ENCODE measurements at places on chromosomes 1 and 21.

GRCh38 chr1:88740784-88741183 is 56.7 kb downstream of the PKN2 start:
- no peak overlapping the region for H3K4me3 ChIP-seq
- no peaks in the 10 kb centered on the region for H3K27me3 ChIP-seq
- peaks cover 16% of the 10 kb centered on the region for H3K4me1 ChIP-seq
- no peak overlapping the region for H3K27ac ChIP-seq

DNA sequence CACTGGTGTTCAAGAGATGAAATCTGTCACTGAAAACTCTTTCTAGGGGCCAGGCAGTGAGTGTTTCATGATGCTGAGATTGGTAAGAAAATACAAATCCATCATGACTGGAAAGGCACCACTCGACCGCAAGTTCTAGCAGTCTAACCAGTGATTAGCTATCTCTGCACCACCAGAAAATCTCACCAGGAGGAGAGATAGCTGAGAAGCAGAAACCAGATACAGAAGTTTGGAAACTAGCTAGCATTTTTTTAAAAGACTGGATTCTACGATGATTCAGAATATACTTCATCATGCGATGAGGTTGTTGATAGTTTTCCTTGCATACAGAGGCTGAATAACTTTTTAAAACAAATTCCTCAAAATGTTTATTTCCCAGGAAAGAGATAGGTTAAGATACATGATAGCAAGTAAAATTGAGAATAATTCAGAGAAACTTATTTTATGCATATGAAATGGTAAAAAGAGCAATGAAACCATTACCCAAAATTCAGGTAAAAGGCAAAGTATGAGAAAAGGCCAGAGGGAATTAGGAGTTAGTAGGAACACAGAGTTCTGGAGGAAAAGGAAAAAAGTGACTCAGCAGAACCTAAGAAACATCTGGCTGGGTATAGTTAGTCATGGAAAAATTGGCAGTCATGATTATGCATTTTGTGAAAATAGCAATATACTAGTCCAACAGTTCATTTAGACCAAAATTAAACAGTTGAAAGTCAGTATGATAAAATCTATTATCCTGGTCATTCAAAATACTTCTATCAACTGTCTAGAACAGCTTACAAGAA is 3.3 kb upstream of the F3 start:
- no peak overlapping the region for H3K27ac ChIP-seq
- H3K4me3 ChIP-seq: no peak overlapping the region
- H3K4me1 ChIP-seq: peaks cover 5% of the 10 kb centered on the region
- DNase-seq: no peak

DNA sequence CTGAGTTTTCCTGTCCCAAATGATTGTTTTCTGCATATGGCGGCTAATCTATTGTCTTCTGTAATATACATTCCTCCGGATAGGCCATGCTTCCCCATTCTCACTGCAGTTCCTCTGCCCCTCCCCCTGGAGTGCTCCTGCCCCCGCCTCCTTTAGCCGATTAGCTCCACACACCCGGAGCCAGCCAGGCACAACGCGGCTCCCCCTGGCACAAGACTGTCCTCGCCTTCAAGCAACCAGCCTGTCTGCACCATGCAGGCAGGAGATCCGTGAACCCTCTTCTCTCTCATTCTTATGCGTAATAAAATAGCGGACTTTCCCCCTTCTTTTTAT is 18.0 kb downstream of the SERTAD4 start:
- no peak for DNase-seq
- H3K4me1 ChIP-seq: peaks cover 10% of the 10 kb centered on the region
- no peak overlapping the region for H3K27ac ChIP-seq
- H3K4me3 ChIP-seq: peak overlapping the region; percentile 43

GRCh38 chr1:244971552-244972216 is 107.3 kb upstream of the HNRNPU start:
- no peak for DNase-seq
- peaks cover 32% of the 10 kb centered on the region for H3K36me3 ChIP-seq
- H3K4me3 ChIP-seq: peak overlapping the region; percentile 94

GRCh38 chr1:239896980-239897379 is 194.7 kb upstream of the FMN2 start:
- H3K4me3 ChIP-seq: no peak overlapping the region
- H3K27ac ChIP-seq: no peak overlapping the region
- no peaks in the 10 kb centered on the region for H3K4me1 ChIP-seq
- DNase-seq: no peak
- peaks cover 10% of the 10 kb centered on the region for H3K27me3 ChIP-seq

- no peaks in the 10 kb centered on the region for H3K4me1 ChIP-seq
- no peaks in the 10 kb centered on the region for H3K27me3 ChIP-seq
- no peak overlapping the region for H3K27ac ChIP-seq
Measured at GRCh38 chr1:62590255-62590969, 6.9 kb upstream of the ANGPTL3 start.

- H3K27ac ChIP-seq: no peak overlapping the region
- no peaks in the 10 kb centered on the region for H3K36me3 ChIP-seq
- no peak for DNase-seq
- H3K27me3 ChIP-seq: peaks cover 30% of the 10 kb centered on the region
- H3K4me1 ChIP-seq: no peaks in the 10 kb centered on the region
Measured at GRCh38 chr1:38773483-38773882, 86.1 kb downstream of the RRAGC start.

GRCh38 chr1:176896216-176896615 is 268.3 kb downstream of the ASTN1 start:
- H3K36me3 ChIP-seq: peaks cover 2% of the 10 kb centered on the region
- H3K4me1 ChIP-seq: peaks cover 9% of the 10 kb centered on the region
- H3K27me3 ChIP-seq: no peaks in the 10 kb centered on the region
- no peak overlapping the region for H3K27ac ChIP-seq
- no peak for DNase-seq

Data from central memory CD8-positive, alpha-beta T cell (primary cell).